ENCODE measurements at places on chromosomes 3 and 15. TPM values are rescaled to one million over a fixed set of nuclear protein-coding genes. Genes with fewer than 3 reads are reported as not detected.
A peak's percentile ranks its signal among the peaks of the same experiment; 100 is the strongest.

- no peaks in the 10 kb centered on the region for H3K36me3 ChIP-seq
- DNase-seq = no peak
- H3K4me3 ChIP-seq = no peak overlapping the region
- H3K27me3 ChIP-seq = no peaks in the 10 kb centered on the region
- no peaks in the 10 kb centered on the region for H3K4me1 ChIP-seq
These were observed 43.8 kb downstream of the PLCL2 start for GRCh38 chr3:16928386-16929132.

The CAMP gene
- total RNA-seq = 2.9 TPM

DNA sequence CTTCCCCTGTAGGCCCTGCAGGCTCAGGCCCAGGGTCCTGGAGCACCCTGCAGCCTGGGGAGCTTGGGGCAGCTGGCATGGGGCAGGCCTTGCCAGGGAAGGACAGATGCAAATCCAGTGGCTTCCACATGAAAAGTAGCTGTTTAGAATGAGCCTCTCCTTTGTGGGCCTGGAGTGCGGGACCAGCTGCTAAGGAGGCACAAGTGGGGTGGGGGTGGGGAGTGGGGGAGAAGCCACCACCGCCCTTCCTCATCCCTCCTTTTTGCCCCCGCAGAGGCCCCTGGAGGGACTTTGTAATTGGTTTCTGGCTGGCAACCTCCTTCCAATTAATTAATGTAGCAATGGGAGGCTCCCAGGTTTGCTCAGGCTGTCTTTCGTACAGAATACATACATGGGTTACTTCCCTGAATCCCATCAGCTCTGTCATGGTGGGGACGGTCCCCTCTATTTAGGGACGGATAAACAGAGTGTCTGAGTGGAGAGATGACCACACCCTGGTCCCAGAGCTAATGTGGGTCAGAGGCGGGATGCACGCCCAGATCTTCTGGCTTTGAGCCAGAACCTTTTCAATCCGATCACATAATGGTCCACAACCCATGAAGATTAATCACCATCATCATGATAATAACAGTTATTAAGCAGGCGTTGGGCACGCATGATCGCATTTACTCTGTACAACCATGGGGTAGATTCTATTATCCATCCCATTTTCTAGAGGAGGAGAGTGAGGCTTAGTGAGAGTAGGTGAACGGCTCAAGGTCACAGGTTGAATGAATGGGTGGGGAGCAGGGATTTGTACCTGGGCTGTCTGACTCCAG is 6.2 kb downstream of the CORO2B start:
- DNase-seq = no peak
- no peak overlapping the region for H3K27ac ChIP-seq
- H3K36me3 ChIP-seq = no peaks in the 10 kb centered on the region
- H3K4me1 ChIP-seq = no peaks in the 10 kb centered on the region
- H3K4me3 ChIP-seq = no peak overlapping the region

- no peaks in the 10 kb centered on the region for H3K4me1 ChIP-seq
- DNase-seq = no peak
- no peaks in the 10 kb centered on the region for H3K27me3 ChIP-seq
- H3K27ac ChIP-seq = no peak overlapping the region
These were observed 226.3 kb downstream of the TAFA4 start for GRCh38 chr3:68706096-68706495.

GRCh38 chr3:51605938-51606337 is 65.1 kb upstream of the TEX264 start:
- DNase-seq = no peak
- H3K27me3 ChIP-seq = no peaks in the 10 kb centered on the region
- no peak overlapping the region for H3K27ac ChIP-seq
- H3K4me1 ChIP-seq = no peaks in the 10 kb centered on the region

DNA sequence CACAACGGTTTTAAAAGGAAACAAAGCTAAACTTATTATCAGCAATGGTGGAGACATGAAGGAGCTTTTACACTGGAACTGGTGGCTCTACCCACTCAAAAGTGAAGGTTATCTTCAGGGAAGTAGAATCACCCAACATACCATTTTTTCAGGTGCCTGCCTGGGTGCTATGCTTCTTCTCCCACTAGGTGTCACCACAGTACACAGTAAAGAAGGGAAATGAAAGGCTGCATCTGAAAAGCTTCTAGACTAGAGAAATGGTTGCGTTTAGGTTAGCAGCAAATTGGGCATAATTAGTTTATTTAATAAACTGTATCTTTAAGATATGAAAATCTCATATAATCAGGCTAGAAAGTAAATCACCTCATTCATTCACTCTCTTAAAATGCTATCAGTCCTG is 47.0 kb upstream of the SELENOK start:
- no peak overlapping the region for H3K27ac ChIP-seq
- no peaks in the 10 kb centered on the region for H3K4me1 ChIP-seq
- H3K36me3 ChIP-seq = no peaks in the 10 kb centered on the region
- H3K27me3 ChIP-seq = no peaks in the 10 kb centered on the region
- no peak for DNase-seq

GRCh38 chr15:75483106-75483505 is 31.6 kb upstream of the SIN3A start:
- H3K36me3 ChIP-seq = no peaks in the 10 kb centered on the region
- no peaks in the 10 kb centered on the region for H3K4me1 ChIP-seq
- no peaks in the 10 kb centered on the region for H3K27me3 ChIP-seq
- H3K4me3 ChIP-seq = no peak overlapping the region
- no peak for DNase-seq

The ECE2 gene
- total RNA-seq = not detected

- no peaks in the 10 kb centered on the region for H3K4me1 ChIP-seq
- H3K27me3 ChIP-seq = no peaks in the 10 kb centered on the region
- no peak overlapping the region for H3K4me3 ChIP-seq
- H3K36me3 ChIP-seq = no peaks in the 10 kb centered on the region
These were observed 40.0 kb upstream of the MCF2L2 start for GRCh38 chr3:183468424-183468823.

GRCh38 chr3:188832146-188832545 is 339.6 kb upstream of the TPRG1 start:
- DNase-seq = no peak
- H3K27me3 ChIP-seq = no peaks in the 10 kb centered on the region
- peaks cover 3% of the 10 kb centered on the region for H3K4me1 ChIP-seq
- peak overlapping the region; percentile 74 for H3K27ac ChIP-seq
- H3K36me3 ChIP-seq = no peaks in the 10 kb centered on the region

- no peaks in the 10 kb centered on the region for H3K4me1 ChIP-seq
- no peaks in the 10 kb centered on the region for H3K36me3 ChIP-seq
- no peak for DNase-seq
- no peaks in the 10 kb centered on the region for H3K27me3 ChIP-seq
- H3K27ac ChIP-seq = no peak overlapping the region
These were observed 95.4 kb downstream of the PLOD2 start for GRCh38 chr3:146065573-146066006.

- H3K4me1 ChIP-seq = no peaks in the 10 kb centered on the region
- H3K27ac ChIP-seq = no peak overlapping the region
- no peak for DNase-seq
- no peaks in the 10 kb centered on the region for H3K27me3 ChIP-seq
These were observed 8.9 kb downstream of the ADCY5 start for GRCh38 chr3:123439806-123440580.

- H3K36me3 ChIP-seq = no peaks in the 10 kb centered on the region
- no peak overlapping the region for H3K4me3 ChIP-seq
- H3K27ac ChIP-seq = no peak overlapping the region
- DNase-seq = no peak
These were observed 597.4 kb downstream of the RSL24D1 start for GRCh38 chr15:54599386-54599785.

DNA sequence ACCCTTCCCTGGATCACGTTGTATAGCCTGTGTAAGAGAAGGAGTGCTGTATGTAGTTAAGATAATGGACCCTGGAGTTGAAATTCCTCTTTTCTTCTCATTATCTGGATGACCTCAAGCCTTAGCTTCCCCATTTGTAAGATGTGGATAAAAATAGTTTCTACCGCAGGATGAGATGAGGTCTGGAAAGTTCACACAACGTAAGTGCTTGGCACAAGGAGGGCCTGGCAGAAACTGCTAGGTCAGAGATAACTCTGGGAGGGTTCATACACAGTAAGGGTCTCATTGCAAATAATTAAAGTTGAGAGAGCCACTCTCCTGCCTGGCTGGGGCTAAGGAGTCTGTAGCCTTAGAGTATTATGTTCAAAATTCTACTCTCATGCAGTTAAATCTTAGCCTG is 214.4 kb downstream of the LRTM1 start:
- H3K27ac ChIP-seq = no peak overlapping the region
- H3K4me3 ChIP-seq = no peak overlapping the region
- no peak for DNase-seq
- no peaks in the 10 kb centered on the region for H3K36me3 ChIP-seq
- no peaks in the 10 kb centered on the region for H3K4me1 ChIP-seq
- H3K27me3 ChIP-seq = no peaks in the 10 kb centered on the region

The MUC13 gene
- 3.9 TPM for total RNA-seq

The PLAAT1 gene
- total RNA-seq = 0.66 TPM

DNA sequence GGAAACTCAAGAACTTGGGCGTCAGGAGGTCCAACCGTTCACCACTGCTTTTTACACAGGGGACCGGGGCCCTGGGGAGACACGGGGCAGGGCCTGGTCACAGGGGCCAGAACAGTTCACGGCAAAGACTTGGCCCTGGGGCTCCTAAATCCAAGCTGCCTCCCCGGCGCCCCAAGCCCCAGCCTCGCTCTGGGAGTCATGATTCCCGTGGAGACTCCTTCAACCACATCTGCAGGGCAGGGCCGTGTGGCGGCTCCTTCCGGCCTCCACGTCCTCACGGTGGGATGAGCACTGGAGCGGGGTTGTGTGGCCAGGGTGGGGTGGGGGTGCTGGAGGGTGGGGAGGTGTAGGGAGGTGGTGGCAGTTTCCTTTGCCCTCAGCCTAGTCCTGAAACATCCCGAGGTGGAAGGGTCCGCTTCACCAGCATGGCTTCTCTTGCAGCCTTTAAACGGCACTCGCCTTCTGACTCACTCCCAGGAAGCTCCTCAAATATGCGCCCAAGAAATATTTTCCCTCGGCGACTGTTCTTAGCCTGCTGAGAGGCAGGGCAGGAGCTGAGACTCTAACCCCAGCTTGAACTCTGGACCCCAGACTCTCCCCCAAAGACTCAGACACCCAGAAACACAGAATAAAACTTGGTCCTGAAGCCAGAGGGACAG is 1.8 kb downstream of the MUC4 start:
- peak; percentile 43 for DNase-seq
- H3K36me3 ChIP-seq = no peaks in the 10 kb centered on the region
- H3K4me1 ChIP-seq = no peaks in the 10 kb centered on the region
- no peaks in the 10 kb centered on the region for H3K27me3 ChIP-seq

The SERPINI2 gene
- total RNA-seq = 1.6 TPM

GRCh38 chr3:154135511-154136173 is 14.5 kb downstream of the ARHGEF26 start:
- H3K27me3 ChIP-seq = no peaks in the 10 kb centered on the region
- DNase-seq = no peak
- no peak overlapping the region for H3K4me3 ChIP-seq
- H3K36me3 ChIP-seq = no peaks in the 10 kb centered on the region
- no peaks in the 10 kb centered on the region for H3K4me1 ChIP-seq

DNA sequence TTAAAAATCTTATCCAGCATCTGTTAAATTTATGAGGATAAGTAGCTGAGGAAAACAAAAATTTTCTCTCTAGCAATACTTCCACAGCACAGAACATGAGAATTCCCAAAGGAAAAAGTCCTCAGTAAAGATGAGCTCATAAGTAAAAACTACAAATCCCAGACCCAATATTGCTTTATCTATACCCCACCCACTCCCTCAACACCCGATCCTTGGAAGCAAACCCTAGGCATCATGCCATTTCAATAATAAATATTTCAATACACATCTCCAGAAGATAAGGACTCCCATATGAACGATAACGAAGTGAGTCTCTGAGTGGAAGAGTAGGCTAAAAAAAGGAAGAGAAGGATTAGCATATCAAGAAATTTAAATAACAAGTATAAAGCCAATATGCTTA is 8.3 kb upstream of the PRR20G start:
- no peaks in the 10 kb centered on the region for H3K4me1 ChIP-seq
- no peak overlapping the region for H3K27ac ChIP-seq
- H3K36me3 ChIP-seq = no peaks in the 10 kb centered on the region
- no peak for DNase-seq
- H3K4me3 ChIP-seq = no peak overlapping the region

- no peak overlapping the region for H3K27ac ChIP-seq
- DNase-seq = no peak
- no peak overlapping the region for H3K4me3 ChIP-seq
- no peaks in the 10 kb centered on the region for H3K27me3 ChIP-seq
- no peaks in the 10 kb centered on the region for H3K4me1 ChIP-seq
These were observed 25.0 kb upstream of the BFSP2 start for GRCh38 chr3:133374708-133375402.

The GNAT1 gene
- not detected for total RNA-seq

- no peak overlapping the region for H3K27ac ChIP-seq
- H3K4me3 ChIP-seq = no peak overlapping the region
- no peaks in the 10 kb centered on the region for H3K27me3 ChIP-seq
- H3K36me3 ChIP-seq = no peaks in the 10 kb centered on the region
These were observed 102.0 kb upstream of the MYRIP start for GRCh38 chr3:39707314-39707909.

The VPS33B gene
- 10.7 TPM for total RNA-seq

- no peak for DNase-seq
- H3K36me3 ChIP-seq = no peaks in the 10 kb centered on the region
- no peaks in the 10 kb centered on the region for H3K4me1 ChIP-seq
- no peak overlapping the region for H3K4me3 ChIP-seq
- H3K27me3 ChIP-seq = no peaks in the 10 kb centered on the region
- no peak overlapping the region for H3K27ac ChIP-seq
These were observed 116.9 kb upstream of the NMNAT3 start for GRCh38 chr3:139794469-139795265.

DNA sequence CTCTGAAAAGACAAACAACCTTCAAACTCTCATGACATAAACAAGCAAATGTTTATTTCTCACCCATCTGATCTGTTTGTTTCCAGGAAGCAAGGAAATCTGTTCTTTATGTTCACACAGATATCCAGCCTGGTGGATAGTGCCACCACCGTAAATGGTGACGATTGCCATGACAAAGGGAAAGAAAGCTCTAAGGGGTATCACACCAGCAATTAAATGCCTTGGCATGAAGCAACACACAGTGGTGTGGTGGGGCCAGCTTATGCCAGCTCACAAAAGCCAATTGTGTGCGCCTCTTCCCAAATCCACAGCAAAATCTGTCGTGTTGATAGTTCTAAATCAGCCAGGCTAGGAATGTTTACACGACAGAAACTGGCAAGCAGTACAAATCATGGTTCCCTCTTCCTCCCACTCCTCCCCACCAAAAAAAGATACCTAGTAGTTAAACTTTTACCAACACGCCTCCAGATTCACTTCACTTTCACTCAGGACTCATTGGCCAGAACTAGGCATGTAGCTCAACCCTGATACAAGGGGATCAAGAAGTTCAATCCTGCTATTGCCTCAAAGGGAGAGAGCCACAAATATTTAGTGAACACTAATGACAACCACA is 189.2 kb upstream of the SLCO3A1 start:
- H3K4me1 ChIP-seq = no peaks in the 10 kb centered on the region
- H3K36me3 ChIP-seq = no peaks in the 10 kb centered on the region
- no peak overlapping the region for H3K27ac ChIP-seq

- H3K4me1 ChIP-seq = no peaks in the 10 kb centered on the region
- no peaks in the 10 kb centered on the region for H3K36me3 ChIP-seq
- H3K4me3 ChIP-seq = peak overlapping the region; percentile 40
These were observed 202.0 kb downstream of the AKAP13 start for GRCh38 chr15:85582131-85583079.

The CAMK2N2 gene
- total RNA-seq = not detected

The ZNF620 gene
- total RNA-seq = 4.1 TPM

GRCh38 chr15:42704492-42704926 is 32.4 kb downstream of the CDAN1 start:
- no peak overlapping the region for H3K27ac ChIP-seq
- peak; percentile 65 for DNase-seq
- no peaks in the 10 kb centered on the region for H3K36me3 ChIP-seq
- no peak overlapping the region for H3K4me3 ChIP-seq
- H3K27me3 ChIP-seq = no peaks in the 10 kb centered on the region

The FGF12 gene
- 0.44 TPM for total RNA-seq

The SI gene
- total RNA-seq = not detected

Measured in breast epithelium (tissue), 4 donors.